Posterior vena cava (tissue), 2 donors: ENCODE measurements at places on chromosomes 16 and 17. TPM values are rescaled to one million over a fixed set of nuclear protein-coding genes. Genes with fewer than 3 reads are reported as not detected.

DPEP3 gene
- total RNA-seq = not detected

PAQR4 gene
- 5.4 TPM for total RNA-seq

EPX gene
- total RNA-seq = not detected

ITGB3 gene
- total RNA-seq = 32.1 TPM

DNA sequence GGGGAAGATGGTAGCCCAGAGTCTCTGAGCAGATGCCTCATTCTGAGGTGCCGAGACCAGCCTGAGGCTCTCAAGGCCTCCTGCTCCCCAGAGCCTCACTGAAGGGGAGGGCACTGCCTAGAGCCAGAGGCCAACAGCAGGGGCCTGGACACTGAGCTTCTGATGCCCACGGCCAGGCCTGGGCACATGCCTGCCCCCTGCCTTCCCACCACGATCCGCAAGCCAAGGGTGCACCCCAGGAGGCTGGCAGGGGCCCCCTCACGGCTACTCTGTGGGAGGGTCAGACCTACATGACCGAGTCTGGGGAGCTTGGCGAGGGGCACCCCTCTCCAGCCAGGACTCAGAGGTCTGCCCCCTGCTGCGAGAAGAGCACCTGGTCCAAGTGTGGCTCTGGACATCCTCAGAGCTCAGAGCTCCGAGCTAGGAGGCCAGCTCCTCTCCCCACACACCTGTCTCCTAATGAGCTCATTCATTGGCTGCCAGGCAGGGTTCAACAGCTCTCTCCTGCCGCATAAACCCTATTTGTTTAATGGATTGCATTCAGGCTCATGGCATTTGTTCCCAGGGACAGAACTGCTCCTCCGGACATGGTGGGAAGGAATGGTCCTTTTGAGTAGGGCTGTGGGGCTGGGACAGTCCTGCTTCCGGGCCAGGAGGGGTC is 13.9 kb downstream of the OTOP3 start:
- no peak for DNase-seq

DNA sequence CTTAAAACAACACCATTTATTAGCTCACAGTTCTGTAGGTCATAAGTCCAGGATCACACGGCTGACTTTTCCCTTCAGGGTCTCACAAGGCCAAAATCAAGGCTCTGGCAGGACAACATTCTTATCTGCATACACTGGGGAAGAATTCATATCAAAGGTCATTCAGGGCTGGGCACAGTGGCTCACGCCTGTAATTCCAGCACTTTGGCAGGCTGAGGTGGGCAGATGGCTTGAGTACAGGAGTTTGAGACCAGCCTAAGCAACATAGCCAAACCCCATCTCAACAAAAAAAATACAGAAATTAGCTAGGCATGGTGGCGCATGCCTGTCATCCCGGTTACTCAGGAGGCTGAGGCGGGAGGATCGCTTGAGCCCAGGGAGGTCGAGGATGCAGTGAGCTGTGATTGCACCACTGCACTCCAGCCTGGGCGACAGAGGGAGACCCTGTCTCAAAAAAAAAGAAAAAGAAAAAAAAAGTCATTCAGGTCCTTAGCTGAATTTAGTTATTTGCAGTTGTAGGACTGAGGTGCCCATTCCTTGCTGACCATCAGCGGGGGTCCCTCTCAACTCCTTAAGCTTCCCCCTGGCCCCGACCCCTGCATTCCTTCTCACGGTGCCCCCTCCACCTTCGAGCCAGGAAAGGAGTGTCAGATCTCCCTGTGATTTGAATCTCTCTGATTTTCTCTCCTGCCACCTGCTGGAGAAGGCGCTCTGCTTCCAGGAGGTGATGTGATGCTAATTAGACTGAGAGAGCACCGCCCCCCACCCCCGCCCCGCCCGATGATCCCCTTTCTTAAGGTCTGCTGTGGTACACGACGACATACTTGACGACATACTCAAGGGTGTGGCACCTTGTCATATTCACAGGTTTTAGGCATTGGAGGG is 91.8 kb upstream of the CLEC18A start:
- no peak for DNase-seq

DNA sequence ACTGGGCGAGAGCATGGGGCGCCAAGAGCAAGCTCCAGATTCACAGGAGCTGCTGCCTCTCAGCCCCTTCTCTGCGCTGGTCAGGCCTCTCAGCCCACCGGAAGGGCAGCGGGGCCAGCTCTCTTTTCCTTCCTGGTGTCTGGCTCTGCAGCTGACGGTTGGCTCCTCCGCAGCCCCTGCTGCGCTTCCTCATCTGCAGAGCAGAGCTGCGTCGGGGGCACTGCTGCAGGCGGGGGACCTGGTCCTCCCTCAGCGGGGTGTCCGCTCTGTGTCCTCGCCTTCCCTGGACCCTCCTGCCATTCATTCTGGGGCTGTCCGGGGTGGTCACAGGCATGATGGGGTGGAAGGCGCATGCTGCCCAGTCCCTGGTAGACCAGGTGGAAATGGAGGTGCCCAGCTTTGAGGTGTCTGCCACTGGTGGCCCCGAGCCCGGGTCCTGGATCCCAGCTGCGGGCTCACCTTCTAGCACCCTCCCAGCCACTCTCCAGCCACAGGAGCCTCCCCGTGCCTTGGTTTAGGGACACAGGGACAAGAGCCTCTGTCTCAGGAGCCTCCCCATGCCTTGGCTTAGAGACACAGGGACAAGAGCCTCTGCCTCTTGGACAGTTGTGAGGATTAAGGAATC is 84.8 kb downstream of the IRF8 start:
- DNase-seq = peak; percentile 76
